ENCODE measurements at places on chromosomes 13 and 19. TPM values are rescaled to one million over a fixed set of nuclear protein-coding genes. Genes with fewer than 3 reads are reported as not detected.
A peak's percentile ranks its signal among the peaks of the same experiment; 100 is the strongest.

Gene PEAK3
- total RNA-seq = not detected

Gene MARCHF2
- 15.5 TPM for total RNA-seq

Gene ZNF606
- total RNA-seq = 39.1 TPM

Gene SPACA4
- not detected for total RNA-seq

Gene PDX1
- 7.1 TPM for total RNA-seq

Gene FBXO27
- 8.2 TPM for total RNA-seq

Gene COL4A2
- 38.6 TPM for total RNA-seq

Gene MTRF1
- 14.4 TPM for total RNA-seq

Gene OR7A5
- total RNA-seq = not detected

Gene CD209
- total RNA-seq = not detected

Gene PDS5B
- total RNA-seq = 32.6 TPM

Gene TUBB4A
- 6.8 TPM for total RNA-seq

Gene CACTIN
- 31.6 TPM for total RNA-seq

Gene KASH5
- not detected for total RNA-seq

Gene TRIP10
- total RNA-seq = 35.1 TPM

Gene SWSAP1
- 2.7 TPM for total RNA-seq

Gene OLFM2
- total RNA-seq = 38.6 TPM

GRCh38 chr13:101343128-101343787 lies 73.0 kb downstream of the NALCN start:
- no peak overlapping the region for H3K27ac ChIP-seq
- no peaks in the 10 kb centered on the region for H3K36me3 ChIP-seq
- no peaks in the 10 kb centered on the region for H3K4me1 ChIP-seq
- H3K4me3 ChIP-seq = no peak overlapping the region

DNA sequence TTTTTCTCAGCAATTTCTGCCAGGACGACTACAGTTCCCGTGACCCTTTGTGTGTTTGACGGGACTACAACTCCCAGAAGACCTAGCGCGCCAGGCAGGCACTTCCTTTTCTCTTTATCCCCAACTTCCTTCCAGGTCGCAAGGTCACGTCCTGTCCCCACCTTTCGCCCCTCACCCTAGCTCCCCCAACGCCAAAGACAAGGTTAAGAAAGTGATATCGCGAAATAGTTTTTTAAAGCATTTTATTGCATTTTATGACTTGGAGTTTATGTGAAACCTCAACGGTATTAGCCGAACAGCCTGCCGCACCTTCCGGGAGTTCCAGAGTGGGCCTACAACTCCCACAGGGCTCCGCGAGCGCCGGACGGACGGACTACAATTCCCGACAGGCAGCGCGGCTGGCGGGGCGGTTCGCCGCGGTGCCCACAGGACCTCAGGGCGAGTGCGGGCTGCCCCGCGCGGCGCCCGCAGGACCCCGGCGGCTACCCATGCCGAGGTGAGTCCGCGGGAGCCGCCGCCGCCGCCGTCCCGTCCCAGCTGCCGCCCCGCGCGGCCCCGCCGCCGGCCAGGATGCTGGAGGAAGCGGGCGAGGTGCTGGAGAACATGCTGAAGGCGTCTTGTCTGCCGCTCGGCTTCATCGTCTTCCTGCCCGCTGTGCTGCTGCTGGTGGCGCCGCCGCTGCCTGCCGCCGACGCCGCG lies at the start of gene NCLN:
Gene NCLN, plus strand, starts transcription at position 470 of the 699 bp plus-strand sequence. Its CDS starts 101 bp downstream, at position 571.
- peak within 1 kb of the TSS; percentile 99 for H3K27ac ChIP-seq
- no peaks in the 10 kb centered on the region for H3K36me3 ChIP-seq
- H3K4me1 ChIP-seq = peaks cover 8% of the 10 kb centered on the region
- peak; percentile 96 for DNase-seq
- H3K4me3 ChIP-seq = peak within 1 kb of the TSS; percentile 99

DNA sequence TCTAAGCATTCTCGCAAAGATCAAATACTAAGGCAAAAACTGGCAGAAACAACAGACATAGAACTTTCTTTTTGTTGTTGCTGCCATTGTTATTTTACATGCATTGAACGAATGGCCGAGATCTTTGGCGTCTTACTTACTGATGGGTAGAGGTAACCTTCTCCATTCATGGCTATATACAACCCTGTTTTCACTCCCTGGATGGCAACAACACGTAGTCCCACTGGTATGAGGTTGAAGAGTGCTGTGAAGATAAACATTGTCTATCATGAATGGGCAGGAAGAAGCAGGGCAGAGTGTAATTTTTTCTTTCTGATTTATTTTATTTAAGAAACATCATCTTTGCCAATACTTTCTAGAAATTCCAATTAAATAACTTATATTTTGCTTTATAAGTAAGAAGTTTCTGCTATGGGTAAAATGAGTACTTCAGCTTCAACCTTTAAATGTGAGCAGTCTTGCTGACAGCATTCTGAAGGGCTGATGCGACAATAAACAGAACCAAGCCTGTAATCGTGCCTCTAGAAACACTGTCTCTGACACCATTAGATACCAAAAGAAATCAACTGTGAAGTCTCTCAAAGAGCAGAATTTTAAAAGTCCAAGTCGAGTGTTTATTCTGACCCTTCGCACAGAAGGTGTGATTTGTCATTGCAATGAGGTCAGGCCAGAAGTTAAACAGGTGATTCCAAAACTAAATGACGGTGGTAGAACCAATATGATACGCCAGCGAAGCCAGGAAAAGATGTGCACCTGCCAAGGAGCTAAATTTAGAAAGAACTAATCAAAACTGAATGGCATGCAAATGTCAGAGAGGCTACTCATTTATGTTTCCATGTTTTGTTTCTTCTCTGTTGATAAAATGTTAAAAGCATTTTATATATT lies 416.4 kb downstream of the ITGBL1 start:
- DNase-seq = no peak
- no peak overlapping the region for H3K4me3 ChIP-seq
- no peak overlapping the region for H3K27ac ChIP-seq
- H3K27me3 ChIP-seq = no peaks in the 10 kb centered on the region
- H3K36me3 ChIP-seq = no peaks in the 10 kb centered on the region
- H3K4me1 ChIP-seq = no peaks in the 10 kb centered on the region

DNA sequence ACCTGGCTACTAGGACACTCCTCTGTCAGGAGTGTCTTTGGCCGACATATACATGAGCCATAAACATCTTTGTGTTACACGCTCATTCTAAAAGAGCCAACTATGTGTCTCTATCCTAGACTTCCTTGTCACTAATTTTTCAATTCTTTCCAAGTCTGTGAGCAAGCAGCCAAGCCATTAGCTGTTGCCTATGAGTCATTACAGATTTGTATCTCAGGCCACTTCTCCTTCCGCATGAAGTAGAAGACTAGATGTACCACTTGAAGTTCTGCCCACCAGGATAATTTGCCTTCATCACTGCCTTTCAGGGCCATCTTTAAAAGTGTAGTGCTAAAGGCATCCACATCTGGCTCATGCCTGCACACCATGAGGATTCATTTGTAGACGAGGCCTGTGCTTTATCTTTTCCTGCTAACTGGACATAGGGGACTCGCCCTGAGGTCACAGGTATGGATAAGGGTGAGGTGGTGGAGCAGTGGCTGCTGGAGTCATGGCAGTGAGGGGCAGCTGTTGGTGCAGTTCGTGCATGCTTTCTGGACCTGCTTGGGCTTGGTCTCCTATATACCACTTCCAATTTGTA lies 126.1 kb upstream of the KL start:
- H3K4me1 ChIP-seq = no peaks in the 10 kb centered on the region
- H3K4me3 ChIP-seq = no peak overlapping the region
- H3K27ac ChIP-seq = no peak overlapping the region
- H3K36me3 ChIP-seq = no peaks in the 10 kb centered on the region
- H3K27me3 ChIP-seq = peaks cover 5% of the 10 kb centered on the region

DNA sequence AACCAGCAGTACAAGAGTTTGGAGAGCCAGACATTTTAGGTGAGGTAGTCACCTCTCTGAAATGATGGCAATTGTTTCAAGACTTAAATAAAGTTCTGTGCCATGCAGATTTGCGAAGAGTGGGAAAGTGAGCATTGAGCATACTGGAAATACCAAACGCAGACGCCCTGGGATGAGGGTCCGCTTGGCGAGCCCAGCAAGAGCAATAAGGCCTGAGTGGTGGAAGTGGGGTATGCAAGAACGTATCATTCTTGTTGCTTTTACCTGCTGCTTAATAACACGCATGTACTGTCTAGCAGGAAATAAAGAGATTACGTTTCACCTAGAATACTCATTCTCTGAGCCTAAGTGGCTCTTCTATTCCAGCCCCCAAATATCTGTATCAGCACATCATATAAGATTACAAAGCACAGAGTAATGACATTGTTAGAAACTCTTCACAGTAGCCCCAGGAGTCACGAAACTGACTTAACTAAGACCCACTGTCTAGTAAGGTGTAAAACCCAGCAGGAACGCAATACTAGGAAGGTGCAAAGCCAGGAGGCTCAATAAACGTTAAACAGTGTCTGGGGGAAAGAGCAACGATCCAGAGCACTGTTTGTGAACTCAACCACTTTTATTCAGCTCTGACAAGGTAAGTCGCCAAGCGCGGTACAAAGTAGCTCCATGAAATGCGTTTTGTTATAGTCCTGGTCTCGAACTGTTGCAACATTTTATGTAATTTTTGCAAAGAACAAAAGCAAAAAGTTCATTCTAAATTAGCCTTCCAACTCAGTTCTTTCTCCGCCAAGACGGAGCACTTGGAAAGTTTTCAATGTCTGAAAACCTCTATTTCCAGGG lies 1.2 kb downstream of the RCBTB2 start:
- peak overlapping the region; percentile 95 for H3K4me3 ChIP-seq
- H3K36me3 ChIP-seq = no peaks in the 10 kb centered on the region
- H3K27ac ChIP-seq = peak overlapping the region; percentile 92
- peaks cover 11% of the 10 kb centered on the region for H3K4me1 ChIP-seq
- no peak for DNase-seq

- H3K27ac ChIP-seq = no peak overlapping the region
- no peak for DNase-seq
- H3K4me1 ChIP-seq = peaks cover 6% of the 10 kb centered on the region
Measured at GRCh38 chr13:50626101-50626547, 217.4 kb downstream of the DLEU7 start.

- H3K27ac ChIP-seq = no peak overlapping the region
- peaks cover 4% of the 10 kb centered on the region for H3K27me3 ChIP-seq
- H3K4me1 ChIP-seq = peaks cover 5% of the 10 kb centered on the region
- H3K36me3 ChIP-seq = no peaks in the 10 kb centered on the region
- no peak for DNase-seq
Measured at GRCh38 chr13:75145927-75146326, 336.0 kb downstream of the TBC1D4 start.

- H3K27me3 ChIP-seq = no peaks in the 10 kb centered on the region
- H3K27ac ChIP-seq = no peak overlapping the region
- H3K4me3 ChIP-seq = no peak overlapping the region
- DNase-seq = no peak
- H3K4me1 ChIP-seq = no peaks in the 10 kb centered on the region
Measured at GRCh38 chr13:105452895-105453294, 1082.6 kb downstream of the EFNB2 start.

- H3K4me1 ChIP-seq = peaks cover 15% of the 10 kb centered on the region
- H3K27me3 ChIP-seq = no peaks in the 10 kb centered on the region
- H3K4me3 ChIP-seq = peak within 1 kb of the TSS; percentile 97
- no peaks in the 10 kb centered on the region for H3K36me3 ChIP-seq
Measured at GRCh38 chr19:45768984-45769782, at the start of gene SIX5. SIX5 (minus strand) TSS chr19:45769252; CDS start chr19:45768844, 408 bp downstream.

DNA sequence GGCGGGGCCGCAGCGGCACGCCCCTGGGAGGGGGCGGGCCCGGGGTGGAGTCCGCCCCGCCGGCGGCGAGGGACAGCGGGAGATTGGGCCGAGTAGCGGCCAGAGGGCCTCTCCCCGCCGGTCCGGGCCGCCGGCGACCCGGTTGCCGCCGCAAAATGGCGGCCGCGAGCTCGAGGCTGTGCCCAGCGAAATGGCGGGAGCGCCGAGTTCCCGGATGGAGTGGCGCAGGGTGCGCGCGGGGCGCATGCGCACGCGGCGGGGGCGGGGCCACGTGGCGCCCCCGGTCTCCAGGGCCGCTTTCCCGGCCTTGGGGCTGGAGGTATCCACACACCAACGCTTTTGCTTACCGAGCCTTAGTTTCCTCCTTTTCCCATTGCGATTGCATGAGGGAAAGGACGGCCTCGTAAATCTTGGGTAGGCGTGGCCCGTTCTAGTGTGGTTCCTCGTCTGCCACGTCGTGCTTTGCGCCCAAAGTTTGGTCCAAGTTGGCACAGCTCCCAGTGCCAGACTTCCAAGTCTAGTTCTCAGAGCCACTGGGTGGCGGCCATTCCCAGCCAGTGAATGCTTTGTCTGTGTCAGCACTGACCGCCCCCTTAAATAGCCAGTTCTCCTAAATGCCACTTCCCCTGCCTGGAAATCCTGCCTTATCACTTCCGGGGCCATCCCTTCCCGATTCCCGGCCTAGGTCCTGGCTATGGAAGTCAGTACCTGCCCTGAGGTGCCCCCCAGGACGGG lies 513 bp downstream of the CIRBP start:
- peak overlapping the region; percentile 90 for H3K27ac ChIP-seq
- peaks cover 17% of the 10 kb centered on the region for H3K36me3 ChIP-seq
- H3K4me1 ChIP-seq = peaks cover 37% of the 10 kb centered on the region

GRCh38 chr13:113965968-113966884 lies 7.7 kb downstream of the C13orf46 start:
- no peaks in the 10 kb centered on the region for H3K4me1 ChIP-seq
- no peak overlapping the region for H3K27ac ChIP-seq
- H3K4me3 ChIP-seq = no peak overlapping the region
- H3K36me3 ChIP-seq = no peaks in the 10 kb centered on the region
- DNase-seq = no peak

- DNase-seq = no peak
- H3K27ac ChIP-seq = no peak overlapping the region
- H3K4me1 ChIP-seq = peaks cover 12% of the 10 kb centered on the region
- H3K4me3 ChIP-seq = no peak overlapping the region
- no peaks in the 10 kb centered on the region for H3K27me3 ChIP-seq
Measured at GRCh38 chr13:45410001-45410400, 8.2 kb downstream of the SLC25A30 start.

DNA sequence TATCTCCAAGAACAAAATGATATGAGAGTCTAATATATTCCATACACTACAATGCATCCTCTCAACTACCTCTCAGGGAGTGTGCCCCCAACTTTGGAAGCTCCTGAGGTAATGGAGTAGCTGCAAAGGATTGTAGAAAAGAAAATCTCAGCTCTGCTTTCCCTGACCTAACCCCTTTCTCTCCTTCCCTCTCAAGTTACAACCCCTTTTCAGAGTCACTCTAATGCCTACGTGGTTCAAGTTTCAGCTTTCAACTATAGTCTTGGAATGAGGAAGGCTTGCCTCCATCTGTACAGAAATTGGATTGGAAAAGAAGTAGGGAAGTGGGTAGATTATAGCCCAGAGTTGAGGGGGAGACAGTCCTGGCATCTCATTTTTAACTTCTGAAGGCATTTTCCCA lies 256.0 kb downstream of the PCDH9 start:
- H3K27ac ChIP-seq = no peak overlapping the region
- no peaks in the 10 kb centered on the region for H3K36me3 ChIP-seq
- no peak overlapping the region for H3K4me3 ChIP-seq
- peaks cover 9% of the 10 kb centered on the region for H3K4me1 ChIP-seq

- DNase-seq = no peak
- no peaks in the 10 kb centered on the region for H3K27me3 ChIP-seq
- H3K27ac ChIP-seq = no peak overlapping the region
- H3K36me3 ChIP-seq = no peaks in the 10 kb centered on the region
Measured at GRCh38 chr13:100818711-100819110, 144.1 kb upstream of the TMTC4 start.

- no peaks in the 10 kb centered on the region for H3K36me3 ChIP-seq
- H3K27ac ChIP-seq = no peak overlapping the region
- H3K4me1 ChIP-seq = peaks cover 6% of the 10 kb centered on the region
- H3K4me3 ChIP-seq = no peak overlapping the region
Measured at GRCh38 chr19:21698215-21698614, 69.2 kb downstream of the ZNF100 start.

GRCh38 chr19:15191982-15192381 lies 8.8 kb downstream of the NOTCH3 start:
- H3K4me3 ChIP-seq = no peak overlapping the region
- H3K4me1 ChIP-seq = peaks cover 7% of the 10 kb centered on the region
- no peak for DNase-seq
- H3K27ac ChIP-seq = no peak overlapping the region

- H3K27ac ChIP-seq = no peak overlapping the region
- no peak overlapping the region for H3K4me3 ChIP-seq
- DNase-seq = no peak
- no peaks in the 10 kb centered on the region for H3K4me1 ChIP-seq
Measured at GRCh38 chr13:90997951-90998350, 349.5 kb upstream of the MIR17HG start.

Measured in type B pancreatic cell (in vitro differentiated cells).